ENCODE measurements at places on chromosomes 12 and 14.

DNA sequence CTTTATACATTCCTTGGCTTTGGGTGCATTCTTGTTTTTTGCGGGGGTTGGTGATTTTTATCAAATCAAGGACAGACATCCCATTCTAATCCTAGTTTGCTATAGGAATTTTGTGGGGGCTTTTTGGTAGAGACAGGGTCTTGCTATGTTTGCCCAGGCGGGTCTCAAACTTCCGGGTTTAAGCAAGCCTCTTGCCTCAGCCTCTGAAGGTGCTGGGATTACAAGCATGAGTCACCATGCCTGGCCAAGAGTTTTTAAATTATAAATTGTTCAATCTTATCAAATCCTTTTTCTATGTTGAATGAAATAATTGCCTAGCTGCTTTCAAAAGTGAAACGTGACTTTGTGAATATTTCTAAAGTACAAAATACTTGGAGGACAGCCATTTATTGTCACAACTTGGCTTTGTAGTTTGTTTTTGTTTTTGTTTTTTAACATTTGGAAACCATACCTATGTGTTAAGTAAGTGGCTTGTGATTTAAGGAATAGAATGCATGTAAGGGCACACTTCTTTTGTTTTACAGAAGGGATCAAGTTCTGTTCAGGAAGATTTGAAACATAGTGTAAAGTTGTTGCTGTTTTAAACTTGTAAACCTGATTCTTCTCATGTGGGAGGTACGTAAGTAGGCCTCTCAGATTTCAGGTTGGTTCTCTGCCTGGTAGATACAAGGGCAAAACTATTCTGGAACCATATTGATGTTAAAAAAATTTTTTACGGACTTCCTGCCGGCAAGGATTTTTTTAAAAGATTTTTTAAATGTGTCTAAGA, 13.4 kb downstream of the MARK3 start:
- DNase-seq: no peak

GRCh38 chr12:132858718-132859266, 28.6 kb downstream of the CHFR start:
- no peak for DNase-seq

- no peak for DNase-seq
Measured at GRCh38 chr12:116027551-116027821, 250.0 kb downstream of the MED13L start.

DNA sequence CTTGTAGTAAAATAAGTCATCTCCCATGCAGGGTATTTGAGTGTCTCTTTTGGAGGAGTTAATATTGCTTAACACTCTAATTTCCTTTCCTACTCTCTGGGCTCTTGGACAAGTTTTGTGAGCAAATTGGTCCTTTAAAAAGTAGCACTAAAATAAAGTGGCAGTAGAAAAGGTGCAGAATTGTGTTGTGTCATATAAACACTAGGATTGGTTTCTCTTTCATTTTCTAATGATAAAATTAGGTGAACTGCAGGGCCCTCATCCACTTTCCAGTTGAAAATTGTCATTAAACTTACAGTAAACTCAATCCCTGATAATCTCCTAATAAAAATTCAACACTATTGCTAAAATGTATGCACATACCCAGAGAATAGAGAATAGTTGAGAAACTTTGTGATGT, 42.6 kb upstream of the REP15 start:
- DNase-seq: no peak

GRCh38 chr14:105060751-105061427, 4.3 kb downstream of the GPR132 start:
- DNase-seq: no peak

DNA sequence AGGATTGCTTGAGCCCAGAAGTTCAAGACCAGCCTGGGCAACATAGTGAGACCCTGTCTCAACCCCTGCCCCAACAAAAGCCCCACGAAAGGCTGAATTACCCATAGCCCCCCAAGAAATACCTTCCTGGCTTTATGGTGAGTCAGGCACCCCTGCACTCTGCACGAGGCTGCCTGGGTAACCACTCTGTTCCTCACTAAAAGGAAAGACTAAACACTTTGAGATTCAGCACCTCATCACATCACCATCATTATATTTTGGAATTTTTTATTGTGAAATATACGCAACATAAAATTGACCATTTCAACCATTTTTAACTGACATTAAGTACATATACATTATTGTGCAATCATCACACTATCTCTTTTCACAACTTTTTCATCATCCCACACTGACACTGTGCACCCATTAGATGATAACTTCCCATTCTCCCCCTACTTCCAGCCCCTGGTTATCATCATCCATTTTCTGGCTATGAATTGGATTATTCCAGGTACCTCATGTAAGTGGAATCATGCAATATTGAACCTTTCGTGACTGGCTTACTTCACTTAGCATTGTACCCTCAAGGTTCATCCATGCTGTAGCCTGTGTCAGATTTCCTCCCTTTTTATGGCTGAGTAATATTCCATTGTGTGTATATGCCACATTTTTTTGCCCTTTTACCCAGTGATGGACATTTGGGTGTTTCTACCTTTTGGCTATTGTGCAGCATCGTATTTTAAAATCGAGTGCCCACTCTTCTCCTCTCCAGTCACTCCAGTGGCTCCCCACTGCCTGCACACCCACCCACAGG, 51.5 kb downstream of the TSPAN9 start:
- DNase-seq: peak; percentile 12

DNA sequence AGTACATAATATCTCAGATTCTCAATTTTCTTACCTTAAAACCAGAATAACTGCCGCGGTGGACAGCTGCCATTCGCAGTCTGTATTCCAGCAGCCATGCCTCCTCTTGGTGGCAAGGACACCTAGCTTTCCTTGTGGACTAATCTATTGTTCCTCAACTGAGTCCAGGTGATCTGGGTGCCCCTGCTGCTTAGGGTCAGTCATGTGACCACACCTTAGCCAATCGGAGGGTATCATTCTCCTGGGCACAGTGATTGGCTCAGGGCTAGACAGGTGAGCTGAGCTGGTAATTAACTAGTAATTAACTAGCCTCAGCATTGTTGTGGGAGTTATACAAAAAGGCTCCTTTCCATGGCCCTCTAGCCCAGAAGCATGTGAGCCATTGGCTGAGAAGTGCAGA, 55.0 kb downstream of the RIMBP2 start:
- DNase-seq: no peak

DNA sequence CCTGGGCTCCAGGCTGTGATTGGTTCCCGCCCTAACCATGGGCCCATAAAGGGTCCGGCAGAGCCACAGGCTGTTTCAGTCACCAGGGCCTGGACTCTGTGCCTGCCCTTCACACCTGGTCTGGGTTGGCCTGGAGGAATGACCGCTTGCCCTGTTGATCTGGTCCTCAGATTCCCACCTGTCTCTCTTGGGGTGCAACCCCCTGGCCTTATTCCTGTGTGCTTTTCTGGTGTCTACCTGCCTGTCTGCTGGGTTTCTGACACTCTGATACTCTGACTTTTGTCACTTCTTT, 2.9 kb upstream of the KRT83 start:
- no peak for DNase-seq

- no peak for DNase-seq
Measured at GRCh38 chr12:89752341-89752740, 43.7 kb upstream of the ATP2B1 start.

- no peak for DNase-seq
Measured at GRCh38 chr12:19675361-19675760, 236.1 kb downstream of the AEBP2 start.

DNA sequence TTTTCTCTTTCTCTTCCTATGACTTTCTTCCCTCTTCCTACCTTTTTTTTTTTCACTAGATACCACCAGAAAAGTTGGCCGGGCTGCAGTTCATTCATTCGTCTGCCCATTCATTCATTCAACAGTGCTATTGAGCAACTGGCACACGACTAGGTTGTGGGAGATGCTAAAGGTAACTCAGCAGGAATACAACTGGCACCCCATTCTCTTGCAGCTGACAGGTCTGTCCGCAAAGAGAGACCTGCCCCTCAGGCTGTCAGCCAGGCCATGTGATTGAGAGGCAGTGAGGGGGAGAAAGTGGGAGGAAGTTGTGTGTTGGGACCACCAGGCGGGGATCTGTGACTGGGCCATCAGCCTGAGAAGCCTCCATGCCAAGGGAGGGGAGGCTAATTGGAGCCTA, 105.2 kb downstream of the TSPAN9 start:
- DNase-seq: no peak

DNA sequence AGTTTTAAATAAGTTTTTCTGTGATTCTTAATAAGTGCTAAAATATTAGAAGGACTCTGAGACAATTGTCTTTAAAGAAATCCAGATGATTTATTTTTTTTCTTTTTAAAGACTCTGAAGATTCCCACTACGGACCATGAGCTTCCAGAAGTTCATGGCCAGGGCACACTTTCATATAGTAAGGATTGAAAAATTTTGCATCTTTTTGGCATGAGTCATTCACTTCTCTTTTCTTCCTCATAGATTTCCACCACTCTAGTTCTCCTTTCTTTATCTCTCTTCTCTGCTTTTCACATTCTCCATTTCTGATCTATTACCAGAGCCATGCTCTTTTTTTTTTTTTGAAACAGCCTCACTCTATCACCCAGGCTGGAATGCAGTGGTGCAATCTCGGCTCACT, 385.8 kb downstream of the FLRT2 start:
- DNase-seq: no peak

- DNase-seq: no peak
Measured at GRCh38 chr14:100950024-100950423, 46.5 kb upstream of the RTL1 start.

DNA sequence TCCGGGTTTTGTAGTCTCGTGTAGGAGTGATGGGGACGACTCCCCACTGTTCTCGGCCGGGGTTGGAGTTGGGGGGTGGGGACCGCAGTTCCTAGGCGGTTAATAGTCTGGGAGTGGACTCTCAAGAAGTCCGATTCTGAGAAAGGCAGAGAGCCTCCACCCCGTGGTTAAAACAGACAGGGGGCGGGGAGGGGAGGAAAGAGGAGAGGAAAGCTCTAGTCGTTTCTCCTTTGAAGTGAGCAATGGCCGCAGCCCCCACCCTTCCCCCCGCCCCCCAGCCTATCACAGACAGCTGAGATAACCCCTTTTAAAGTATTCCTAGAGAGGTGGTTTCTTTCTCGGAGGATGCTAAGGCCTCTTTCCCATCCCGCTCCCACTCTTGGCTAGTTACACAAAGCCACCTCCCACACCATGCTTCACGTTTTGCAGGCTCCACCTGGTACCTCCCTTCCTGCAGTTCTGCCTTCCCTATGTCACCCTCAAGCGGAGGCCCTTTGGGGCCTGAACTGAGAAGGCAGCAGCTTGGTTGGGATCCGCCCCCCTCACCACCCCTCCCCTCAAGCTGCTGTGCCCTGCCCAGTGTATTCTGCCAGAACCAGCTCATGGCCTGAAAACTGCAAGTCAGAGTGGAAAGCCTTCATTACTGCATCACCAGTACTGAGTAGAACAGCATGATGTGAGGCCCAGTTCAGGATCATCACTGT, 853 bp downstream of the USP5 start:
- DNase-seq: no peak

DNA sequence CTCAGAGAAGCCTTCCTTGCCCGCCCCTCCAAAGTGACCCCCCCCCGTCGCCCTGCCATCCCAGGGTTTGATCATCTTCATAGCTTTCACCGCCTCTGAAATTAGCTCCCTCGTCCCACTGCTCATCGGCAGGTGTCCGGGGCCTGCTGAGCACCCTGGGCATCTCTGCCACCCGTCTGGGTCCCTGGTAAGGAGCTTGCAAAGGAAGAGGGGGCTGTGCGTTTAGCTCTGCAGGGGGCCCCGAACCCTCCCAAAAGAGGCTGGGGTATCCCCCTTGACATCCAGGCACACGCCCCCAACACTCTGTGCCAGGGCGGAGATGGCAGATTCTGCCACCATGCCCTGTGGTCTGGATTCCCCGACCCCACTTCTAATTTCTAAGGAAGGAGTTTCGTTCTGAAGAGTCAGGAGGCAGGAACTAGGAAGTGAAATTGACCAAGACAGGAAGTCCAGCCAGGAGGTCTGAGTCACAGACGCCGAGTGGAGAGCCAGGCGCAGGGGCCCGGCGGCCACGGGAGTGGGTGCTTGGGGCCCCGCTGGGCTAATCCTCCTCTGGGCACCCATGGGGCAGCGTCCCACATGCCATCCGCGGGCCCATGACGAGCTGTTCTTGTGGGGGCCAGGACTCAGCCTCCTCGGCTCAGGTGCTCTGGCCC, 95.7 kb downstream of the RFLNA start:
- DNase-seq: no peak

DNA sequence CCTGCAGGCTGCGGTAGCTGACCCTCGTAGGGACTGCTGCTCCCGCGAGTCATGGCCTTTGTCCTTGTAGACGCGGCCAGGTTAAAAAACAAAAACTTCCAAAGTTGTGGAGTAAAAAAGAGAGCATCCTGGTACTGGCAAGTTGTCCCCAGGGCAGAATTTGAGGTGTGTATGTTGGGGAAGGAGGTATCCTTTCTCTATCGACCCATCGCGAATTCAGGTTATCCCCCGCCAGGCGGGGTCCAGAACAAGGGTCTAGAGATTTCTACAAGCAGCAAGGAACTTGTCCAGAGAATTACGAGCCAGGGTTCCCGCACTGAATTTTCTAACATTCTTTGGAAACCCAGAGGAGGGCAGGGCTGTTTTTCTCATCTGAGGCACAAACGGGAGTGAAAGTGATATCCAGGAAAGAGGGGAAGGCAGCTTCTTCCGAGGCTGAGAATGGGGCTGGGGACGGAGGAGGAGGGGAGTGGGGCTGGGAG, 16.3 kb downstream of the TBX3 start:
- no peak for DNase-seq

GRCh38 chr12:6849976-6850560, 1.0 kb downstream of the CDCA3 start:
- DNase-seq: no peak

DNA sequence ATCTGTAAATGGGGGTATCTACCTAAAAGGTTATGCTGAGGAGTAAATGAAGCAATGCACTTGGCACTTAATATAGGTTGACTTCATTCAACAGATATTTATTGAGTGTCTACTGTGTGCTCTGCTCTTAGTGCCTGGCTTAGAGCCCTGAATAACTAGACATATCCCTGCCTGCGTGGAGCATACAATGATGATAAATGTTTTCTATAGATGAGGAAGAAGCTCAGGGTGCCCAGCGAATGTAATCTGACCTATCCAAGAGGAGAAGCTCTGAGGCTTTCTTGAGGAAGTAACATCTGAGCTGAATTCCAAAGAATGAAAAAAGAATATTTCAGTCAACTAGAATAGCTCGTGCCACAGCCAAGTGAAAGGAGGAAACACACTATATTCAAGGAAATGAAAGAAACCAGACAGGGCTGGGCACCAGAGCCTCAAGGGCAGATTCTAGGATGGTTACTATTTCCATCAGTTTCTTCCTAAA, 17.9 kb upstream of the HIGD1C start:
- DNase-seq: no peak

GRCh38 chr12:4027412-4027811, 154.2 kb upstream of the PARP11 start:
- peak; percentile 74 for DNase-seq

DNA sequence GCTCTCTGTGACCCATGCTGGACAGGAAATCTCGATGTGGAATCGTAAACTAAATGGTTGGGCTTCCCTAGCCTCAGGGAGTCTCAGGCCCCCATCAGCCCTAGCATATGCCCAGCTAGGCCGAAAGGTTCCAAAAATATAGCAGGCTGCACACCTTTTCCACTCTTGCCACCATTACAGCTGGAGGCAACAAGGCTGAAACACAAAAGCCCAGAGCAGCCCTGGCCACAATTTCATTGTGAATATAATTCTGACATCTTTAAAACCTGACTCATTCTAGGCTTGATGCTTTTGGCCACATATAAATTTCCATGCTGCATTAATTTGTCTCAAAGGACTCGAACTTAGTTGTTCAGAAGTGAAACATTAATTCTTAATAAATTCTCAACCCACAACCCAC, 382.2 kb downstream of the GRIN2B start:
- DNase-seq: no peak

Measured in natural killer cell treated with Interleukin-12 subunit alpha and Interleukin-12 subunit beta and Interleukin-15 and Interleukin-18, amount 100 ng/mL, for 72 hours (primary cell).